ENCODE measurements at places on chromosomes 2 and 18.

GRCh38 chr2:179252423-179252822 lies 12.2 kb downstream of the SESTD1 start:
- DNase-seq: no peak

DNA sequence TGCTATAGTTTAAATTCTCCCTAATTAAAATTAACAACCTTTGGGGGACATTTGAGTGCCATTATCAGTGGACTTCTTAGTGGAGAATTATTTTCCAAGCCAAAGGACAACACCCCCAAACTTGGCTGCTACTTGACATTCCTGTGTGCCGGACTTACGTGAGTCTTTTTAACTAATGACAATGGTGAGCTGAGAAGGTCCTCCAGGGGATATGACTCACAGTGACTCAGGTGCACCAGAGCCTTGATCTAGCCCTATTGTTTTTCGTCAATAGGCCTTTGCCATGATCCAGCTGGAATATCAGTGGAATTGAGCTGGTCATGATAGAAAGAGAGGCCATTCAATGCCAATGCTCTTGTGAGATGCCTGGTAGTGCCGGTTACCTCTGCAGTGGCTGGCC lies 118.1 kb upstream of the CXCR4 start:
- no peak for DNase-seq

- no peak for DNase-seq
These were observed 3.5 kb upstream of the NOSTRIN start for GRCh38 chr2:168798888-168799410.

GRCh38 chr18:48077291-48077690 lies 146.8 kb upstream of the SMAD2 start:
- DNase-seq: no peak

DNA sequence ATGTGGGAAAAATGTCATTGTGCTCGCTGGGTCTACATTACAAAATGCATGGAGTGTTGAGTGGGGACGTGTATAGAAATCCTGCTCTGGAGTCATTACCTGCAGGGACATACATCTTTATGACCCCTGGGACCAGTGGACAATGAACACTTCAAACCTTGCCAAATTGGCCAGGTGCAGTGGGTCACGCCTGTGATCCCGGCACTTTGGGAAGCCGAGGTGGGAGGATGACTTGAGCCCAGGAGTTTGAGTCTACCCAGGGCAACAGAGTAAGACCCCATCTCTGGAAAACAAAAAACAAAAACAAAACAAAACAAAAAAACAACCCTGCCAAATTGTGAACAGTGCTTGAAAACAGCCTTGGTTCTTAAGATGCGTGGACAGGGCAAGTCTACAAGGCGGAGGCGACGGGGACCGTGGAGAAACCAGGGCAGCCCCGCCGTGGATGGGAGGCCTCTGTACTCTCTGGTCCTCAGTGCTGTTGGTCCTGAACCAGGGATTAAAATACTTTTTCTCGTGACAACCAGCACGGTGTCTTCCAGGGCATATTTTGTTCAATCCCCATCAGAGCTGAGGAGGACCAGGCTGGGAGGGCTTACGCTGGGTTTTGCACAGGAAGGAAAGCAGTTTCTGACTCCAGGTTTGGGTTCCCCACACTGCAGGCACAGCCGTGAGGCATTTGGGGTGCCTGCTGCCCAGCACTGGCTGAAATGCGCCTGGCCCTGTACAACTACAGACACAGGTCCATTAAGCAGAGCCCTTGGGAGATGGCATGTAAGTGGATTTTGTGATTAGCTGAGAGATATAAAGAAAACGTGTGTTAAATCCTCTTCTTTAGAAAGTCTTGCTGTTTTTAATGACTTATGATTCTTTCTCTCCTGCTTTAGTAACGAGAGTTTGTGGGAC lies 13.7 kb downstream of the COLEC11 start:
- DNase-seq: no peak

- no peak for DNase-seq
These were observed 622.6 kb upstream of the ID2 start for GRCh38 chr2:8059255-8059654.

GRCh38 chr2:212387146-212387545 lies 151.5 kb downstream of the ERBB4 start:
- DNase-seq: no peak

DNA sequence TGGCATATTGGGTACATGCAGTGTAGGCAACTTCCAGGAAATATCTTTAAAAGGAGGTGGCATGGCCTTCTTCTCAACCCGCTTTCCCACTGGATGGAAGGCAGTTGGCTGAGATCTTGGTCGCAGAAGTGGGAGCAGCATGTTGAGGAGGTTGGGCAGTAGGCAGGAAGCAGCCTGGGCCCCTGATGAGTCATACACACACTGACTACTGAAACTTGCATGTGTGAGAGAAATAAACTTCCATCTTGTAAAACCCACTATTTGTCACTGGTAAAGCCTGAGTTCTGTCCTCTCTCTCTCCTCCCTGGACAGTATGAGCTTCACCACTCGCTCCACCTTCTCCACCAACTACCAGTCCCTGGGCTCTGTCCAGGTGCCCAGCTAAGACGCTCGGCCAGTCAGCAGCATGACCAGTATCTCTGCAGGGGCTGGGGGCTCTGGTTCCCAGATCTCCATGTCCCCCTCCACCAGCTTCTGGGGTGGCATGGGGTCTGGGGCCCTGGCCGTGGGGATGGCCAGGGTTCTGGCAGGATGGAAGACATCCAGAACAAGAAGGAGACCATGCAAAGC lies 233.8 kb upstream of the SPRED2 start:
- DNase-seq: no peak

DNA sequence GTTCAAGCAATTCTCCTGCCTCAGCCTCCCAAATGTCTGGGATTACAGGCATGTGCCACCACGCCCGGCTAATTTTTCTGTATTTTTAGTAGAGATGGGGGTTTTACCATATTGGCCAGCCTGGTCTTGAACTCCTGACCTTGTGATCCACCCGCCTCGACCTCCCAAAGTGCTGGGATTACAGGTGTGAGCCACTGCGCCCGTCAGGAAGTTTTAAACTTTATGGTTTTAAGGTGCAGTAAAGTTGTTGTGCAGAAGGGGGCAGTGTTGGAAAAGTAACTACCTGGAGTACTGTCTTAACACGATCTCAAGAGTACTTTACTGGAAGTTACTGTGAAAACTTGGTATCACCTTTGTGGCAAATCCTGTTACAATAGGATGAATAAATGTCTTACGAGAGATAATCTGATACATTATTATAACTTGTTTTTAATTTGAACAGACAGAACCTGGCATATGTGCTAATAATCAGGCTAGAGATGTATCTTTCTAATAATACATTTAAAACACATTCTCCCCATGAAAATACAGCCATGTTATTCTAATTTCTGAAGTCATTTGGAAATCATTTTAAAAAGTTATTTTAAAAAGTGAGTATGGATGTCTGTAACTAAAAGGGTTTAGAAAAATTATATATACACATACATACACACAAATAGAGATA lies 10.8 kb downstream of the SPDYA start:
- no peak for DNase-seq

DNA sequence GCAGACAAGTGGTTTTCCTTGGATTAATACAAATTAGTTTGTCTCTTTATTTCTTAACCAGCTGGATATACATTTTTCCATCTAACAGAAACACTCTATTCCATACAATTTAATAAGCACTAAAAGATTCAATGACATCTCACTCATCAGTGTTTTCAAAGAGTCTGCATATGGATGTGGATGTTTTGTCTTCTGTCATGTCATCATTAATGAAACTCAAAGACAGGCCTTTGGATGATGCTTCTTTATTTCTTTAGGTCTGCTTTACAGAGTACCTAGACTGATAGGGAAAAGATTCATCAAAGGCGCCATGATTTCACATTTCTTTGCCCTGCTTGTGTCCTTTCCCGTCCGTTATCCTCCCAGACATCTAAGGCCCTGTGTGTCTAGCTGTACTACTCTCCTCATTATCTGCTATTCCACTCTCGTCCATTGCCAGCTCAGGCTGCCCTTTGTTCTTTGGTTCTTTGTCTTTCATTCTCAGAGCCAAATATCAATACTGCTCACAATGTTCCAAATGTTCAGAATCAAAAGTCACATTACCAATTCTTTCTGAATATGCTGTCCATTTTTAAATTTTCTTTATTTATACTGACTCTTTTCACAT lies 232.3 kb upstream of the CHAC2 start:
- no peak for DNase-seq

GRCh38 chr2:240916571-240917008 lies 10.5 kb downstream of the CROCC2 start:
- DNase-seq: no peak

- DNase-seq: no peak
These were observed 42.8 kb upstream of the KLF11 start for GRCh38 chr2:10000541-10000940.

DNA sequence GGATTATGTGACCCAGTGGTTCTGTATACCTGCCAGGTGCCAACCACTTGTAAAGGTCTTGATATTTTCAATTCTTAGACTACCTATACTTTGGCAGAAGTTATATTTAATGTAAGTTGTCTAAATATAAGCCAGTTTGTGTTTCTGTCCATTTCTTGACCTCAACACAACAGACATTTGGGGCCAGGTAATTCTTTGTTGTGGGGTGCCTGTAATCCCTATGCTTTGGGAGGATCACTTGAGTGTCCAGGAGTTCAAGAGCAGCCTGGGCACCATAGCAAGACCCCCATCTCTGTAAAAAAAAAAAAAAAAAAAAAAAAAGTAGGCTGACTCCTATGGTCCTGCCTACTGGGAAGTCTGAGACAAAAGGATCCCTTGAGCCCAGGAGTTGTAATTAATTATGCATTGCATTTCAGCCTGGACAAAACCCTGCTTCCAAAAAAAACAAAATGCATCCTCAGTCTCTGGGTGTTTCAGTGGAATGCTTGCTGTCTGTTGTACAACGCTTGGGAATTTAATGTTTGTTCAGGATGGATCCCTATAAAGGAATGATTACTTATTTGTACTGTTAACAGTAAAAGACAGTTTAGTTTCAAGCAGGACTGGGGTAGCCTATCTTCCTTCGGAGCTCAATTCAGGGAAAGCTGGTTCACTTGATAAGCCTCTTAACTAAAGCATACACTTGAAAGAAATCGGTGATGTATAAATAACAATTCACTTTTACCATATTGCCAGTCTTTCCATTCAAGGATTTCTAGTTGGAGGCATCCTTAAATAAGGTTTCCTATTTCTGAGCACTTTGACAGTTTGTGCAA lies 3.4 kb downstream of the RPS27A start:
- DNase-seq: no peak

- DNase-seq: no peak
These were observed 113.8 kb downstream of the THADA start for GRCh38 chr2:43481927-43482542.

DNA sequence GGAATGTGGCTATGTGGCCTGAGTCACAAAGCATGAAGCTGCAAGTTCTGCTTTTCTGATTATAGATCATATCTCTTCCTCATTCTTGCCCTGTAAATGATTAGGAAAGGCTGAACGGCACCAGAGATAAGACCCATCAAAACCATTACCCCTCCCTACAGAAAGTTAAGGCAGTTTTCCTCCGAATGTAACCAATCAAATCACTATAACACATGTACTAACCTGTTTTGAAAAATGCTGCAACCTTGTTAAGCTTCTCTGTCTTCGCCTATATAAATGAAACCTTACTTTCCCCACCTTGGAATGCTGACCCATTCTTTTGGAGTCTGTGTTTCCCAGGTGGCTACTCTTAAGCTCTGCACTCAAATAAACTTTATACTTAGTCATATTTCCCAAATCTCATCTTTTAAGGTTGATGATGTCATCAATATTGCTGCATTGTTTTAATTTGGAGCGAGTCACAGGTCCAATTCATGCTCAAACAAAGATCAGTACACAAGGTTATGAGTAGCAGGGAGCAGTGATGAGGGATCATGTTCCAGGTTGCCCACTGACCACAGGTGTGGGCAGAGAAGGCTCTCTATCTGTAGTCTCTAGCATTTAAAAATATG lies 662.3 kb downstream of the IRS1 start:
- no peak for DNase-seq

GRCh38 chr2:146317959-146318358 lies 1526.9 kb upstream of the ACVR2A start:
- no peak for DNase-seq

- no peak for DNase-seq
These were observed 66.3 kb downstream of the EIF5B start for GRCh38 chr2:99403524-99403923.

GRCh38 chr2:225738735-225739134 lies 339.2 kb downstream of the NYAP2 start:
- DNase-seq: no peak

DNA sequence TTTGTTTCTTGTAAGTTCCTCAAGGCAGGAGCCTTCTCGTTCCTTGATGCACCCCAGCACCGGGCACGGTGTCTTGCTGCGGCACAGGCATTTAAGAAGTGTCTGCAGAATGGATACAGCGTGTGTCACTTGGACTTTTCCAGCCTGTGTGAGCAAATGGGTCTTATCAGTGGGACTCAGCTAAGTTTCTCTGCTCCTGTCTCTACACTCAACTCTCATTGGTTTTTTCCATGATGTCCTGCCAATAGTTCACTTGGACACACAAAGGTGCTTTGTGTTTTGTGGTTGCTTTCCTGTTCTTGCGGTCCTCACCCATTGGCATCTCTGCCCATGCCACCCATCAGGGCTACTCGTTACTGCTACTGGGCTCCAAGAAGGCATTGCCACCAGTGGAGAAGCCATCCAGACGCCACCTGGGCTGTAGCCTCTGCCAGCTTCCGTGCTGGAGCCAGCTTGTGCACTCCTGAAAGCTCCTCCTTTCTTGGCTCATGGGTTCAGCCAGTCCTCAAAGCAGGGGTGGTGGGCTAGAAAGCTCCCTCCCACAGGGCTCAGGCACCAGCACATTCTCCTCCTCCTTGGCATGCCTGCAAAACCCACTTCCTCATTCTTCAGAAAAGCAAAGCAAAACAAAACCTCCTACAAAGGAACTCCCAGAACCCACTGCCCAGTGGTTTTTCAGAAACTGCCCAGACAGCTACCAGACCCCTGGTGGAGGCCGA lies 41.4 kb downstream of the IL1R2 start:
- no peak for DNase-seq
